ENCODE measurements at places on chromosomes 5 and 9.

GRCh38 chr5:143501310-143502044 is 98.0 kb upstream of the NR3C1 start:
- DNase-seq: no peak

DNA sequence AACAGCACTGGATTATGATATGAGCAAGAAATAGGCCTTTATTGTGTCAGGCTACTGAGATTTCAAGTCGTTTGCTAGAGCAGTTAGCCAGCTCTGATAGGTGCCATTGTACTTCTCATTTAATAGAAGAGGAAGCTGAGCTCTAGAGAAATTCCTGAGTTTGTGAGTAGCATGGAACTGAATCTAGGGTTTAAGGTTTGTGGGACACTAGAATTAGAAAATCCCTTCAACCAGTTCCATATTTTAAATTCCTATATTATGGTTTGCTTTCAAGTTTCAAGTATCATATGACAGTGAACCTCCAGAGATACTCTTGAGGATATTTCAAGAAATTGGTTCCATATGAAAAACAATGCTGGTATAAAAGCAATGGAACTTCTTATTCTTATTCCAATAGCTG is 87.6 kb downstream of the ANKRD55 start:
- no peak for DNase-seq

DNA sequence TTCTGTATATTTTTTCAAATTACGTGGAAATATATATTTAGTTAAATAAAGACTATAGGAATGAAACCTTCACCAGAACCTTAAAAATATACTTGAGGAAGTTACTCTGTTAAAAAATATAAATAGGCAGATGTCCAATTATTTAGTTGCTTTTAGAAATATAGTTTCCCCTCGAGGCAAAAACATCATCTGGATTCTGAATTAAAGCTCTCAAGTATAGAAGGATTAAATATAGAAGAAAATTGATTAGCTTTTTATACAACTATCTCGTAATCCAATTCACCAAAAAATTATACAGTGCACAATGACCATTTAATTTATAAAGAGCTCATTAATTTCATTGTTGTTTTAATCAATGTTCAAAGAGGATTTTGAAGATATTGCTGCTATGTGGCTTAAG is 601.4 kb downstream of the GABRG2 start:
- no peak for DNase-seq

- no peak for DNase-seq
Measured at GRCh38 chr5:179866241-179867078, 7.8 kb upstream of the MRNIP start.

DNA sequence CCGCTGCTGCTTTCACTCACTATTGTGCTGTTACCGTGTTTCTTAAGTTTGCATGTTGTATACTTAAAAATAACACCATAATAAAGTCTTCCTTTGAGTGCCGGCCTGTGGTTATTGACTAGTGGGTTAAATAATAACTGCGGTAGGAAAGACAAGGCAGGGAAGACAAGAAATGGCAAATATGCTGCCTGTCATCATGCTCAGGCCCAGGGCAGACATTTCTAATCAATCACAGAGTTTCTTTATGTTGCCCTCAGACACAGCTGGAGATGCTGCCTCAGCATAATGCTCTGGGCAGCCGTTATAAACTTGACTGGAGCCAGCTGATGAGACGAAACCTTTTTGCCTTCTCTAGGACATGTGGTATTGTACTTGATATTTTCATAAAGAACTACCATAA is 215.0 kb downstream of the GAPVD1 start:
- DNase-seq: no peak

- no peak for DNase-seq
Measured at GRCh38 chr5:64229163-64229774, 63.6 kb downstream of the RNF180 start.

DNA sequence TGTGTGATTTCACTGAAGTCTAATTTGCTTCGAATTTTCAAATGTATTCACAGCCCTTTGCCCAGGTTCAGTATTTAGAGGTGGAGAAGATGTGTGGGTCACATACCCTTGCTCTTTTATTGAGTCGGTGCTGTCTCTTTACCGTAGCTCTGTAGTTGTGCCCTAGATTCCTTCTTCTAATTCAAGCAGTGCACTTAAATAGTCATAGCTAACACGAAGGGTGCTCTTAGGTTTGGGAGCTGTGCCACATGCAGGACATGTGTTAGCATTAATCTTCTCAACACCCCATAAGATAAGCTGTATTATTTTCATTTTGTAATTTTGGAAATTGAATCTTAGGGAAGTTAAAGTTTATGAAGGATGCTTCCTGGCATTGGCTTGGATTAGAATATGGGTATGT is 293.3 kb downstream of the MAST4 start:
- no peak for DNase-seq

- DNase-seq: no peak
Measured at GRCh38 chr5:171624396-171624795, 161.2 kb upstream of the SMIM23 start.

DNA sequence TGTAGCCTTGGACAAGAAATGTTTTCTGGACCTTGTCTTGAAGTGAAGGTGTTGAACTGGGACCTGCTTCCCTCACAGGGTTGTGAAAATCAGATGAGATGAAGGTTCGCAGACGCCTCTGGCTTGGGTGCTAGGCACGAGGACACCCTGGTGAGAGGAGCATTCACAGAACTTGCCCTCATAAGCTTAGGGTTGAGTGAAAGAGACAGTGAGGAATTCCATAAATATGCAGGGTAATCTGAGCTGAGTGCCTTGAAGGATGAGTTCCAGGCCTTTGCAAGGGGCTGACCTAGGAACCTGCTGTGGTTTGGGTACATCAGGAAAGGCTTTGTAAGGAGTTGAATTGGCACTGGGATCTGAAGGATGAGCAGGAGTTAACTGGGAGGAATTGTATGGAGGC is 75.7 kb upstream of the SAP30L start:
- DNase-seq: no peak

- DNase-seq: no peak
Measured at GRCh38 chr9:114344188-114344566, 14.5 kb downstream of the ORM2 start.

DNA sequence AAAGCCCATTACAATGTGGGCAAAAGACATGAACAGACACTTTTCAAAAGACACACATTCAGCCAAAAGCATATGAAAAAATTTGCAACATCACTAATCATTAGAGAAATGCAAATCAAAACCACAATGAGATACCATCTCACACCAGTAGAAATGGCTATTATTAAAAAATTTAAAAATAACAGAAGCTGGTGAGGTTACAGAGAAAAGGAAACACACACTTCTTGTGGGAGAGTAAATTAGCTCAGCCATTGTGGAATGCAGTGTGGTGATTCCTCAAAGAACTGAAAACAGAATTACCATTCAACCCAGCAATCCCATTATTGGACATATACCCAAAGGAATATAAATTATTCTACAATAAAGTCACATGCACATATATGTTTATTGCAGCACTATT is 585.2 kb upstream of the TUSC1 start:
- no peak for DNase-seq

DNA sequence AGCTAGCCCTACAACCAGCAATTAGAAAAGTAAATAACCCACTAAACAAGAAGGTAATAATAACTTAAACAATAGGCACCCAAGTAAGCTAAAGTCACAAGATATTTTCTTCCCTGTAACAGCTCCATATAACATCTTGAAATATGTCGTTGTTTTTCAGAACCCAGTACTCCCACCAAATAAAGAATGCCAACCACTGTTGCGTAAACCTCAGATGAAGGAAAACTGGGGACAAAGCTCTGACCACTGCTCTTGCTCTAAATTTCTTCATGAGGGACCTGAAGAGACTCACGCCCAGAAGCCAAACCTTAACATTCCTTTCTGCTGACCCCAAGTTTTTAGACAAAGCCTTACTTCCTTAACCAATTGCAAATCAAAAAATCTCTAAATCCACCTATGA is 267.7 kb upstream of the GAS1 start:
- no peak for DNase-seq

- no peak for DNase-seq
Measured at GRCh38 chr9:98977246-98977714, 33.6 kb downstream of the COL15A1 start.

- DNase-seq: no peak
Measured at GRCh38 chr9:87307848-87308247, 189.8 kb upstream of the DAPK1 start.

DNA sequence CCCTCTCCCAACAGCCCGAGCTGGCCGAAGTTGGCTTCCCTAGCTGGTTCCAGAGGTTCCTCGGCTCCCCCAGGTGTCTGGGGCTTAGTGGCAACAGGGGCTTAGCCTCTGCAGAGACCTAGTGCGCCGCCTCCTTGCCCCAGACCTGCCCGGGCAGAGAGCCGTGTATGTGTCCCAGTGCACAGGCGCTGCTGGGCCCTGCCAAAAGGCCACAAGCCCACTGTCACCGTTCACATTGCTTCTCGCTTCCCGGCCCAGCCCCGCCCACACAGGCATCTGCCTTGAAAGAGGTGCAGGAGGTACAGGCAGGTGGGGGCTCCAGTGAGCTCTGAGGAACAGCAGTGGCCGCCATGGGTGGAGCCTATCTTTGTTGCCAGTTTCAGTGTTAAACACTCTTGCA is 2.5 kb upstream of the CACFD1 start:
- DNase-seq: no peak

DNA sequence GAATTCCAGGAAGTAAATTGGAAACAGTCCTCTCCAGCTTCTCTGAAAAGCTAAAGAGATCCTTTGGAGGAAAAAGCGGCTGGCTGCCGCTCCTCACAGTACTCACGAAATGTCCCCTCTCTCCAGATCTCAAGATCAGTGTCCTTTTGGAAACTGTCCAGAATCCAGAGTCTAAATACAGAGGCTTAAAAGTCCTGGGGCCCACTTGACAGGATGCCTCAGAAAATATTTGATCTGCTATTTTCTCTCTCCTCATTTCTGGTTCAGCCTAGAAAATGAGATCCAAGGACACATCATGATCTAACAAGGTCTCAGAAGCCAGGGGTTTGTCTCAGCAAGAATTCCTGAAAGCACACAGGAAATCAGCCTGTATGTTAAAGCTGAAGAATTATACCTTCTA is 7.2 kb downstream of the C1QTNF2 start:
- no peak for DNase-seq

- DNase-seq: no peak
Measured at GRCh38 chr5:158943057-158943456, 156.7 kb downstream of the EBF1 start.

- DNase-seq: no peak
Measured at GRCh38 chr9:29211580-29212396, 1638.5 kb upstream of the C9orf72 start.

GRCh38 chr9:2755285-2755684 is 38.0 kb downstream of the KCNV2 start:
- no peak for DNase-seq

DNA sequence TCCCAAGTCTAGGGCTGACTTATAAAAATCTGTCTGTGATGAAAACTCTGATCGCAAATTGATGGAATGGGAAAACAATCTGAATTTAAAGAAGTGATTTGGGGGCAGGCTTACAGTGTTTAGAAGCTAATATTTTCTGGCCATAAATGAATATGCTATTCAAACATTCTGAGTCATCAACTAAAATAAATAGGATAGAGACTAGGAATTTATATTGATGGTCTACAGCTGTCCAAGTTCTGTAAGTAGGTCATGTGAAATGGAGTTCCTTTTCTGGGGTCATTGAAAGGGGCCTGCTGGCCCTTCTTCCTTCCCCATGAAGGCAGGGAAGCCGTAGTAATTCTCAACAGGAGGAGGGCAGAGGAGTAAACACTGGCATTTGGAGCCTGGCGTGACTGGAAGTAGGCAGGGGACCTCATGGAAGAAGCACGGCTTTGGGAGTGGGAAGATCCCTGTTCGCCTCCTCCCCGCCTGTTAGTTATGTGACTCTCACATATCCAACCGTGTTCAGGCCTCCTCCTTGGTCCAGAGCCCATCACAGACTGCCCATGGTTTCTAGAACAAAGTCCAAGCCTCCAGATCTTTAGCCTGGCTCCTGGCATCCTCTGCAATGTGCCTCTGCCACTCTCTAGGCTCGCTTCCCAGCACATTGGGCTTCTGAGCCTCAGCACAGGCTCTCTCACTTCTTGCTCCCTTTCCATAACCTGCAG is 31.7 kb downstream of the ALG2 start:
- no peak for DNase-seq
